ENCODE measurements at places on chromosomes 4 and X.

DNA sequence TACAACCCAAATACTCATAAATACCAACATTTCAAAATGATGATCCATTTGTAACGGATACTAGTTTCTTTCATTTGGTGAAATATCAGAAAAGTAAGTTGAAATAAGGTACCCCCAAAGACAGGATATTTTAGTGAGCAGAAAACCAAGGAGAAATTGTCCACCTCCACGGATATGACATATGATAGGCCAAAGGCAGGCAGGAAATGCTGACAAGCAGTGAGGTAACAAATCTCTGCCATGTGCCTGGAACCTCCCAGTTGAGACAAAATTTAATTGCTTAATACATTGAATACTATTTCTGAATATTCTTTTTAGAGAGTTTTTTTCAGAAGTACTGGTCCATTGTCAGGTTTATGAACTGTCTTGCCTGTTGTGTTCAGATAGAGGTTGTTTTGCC, 118.8 kb downstream of the GATB start:
- DNase-seq: no peak

DNA sequence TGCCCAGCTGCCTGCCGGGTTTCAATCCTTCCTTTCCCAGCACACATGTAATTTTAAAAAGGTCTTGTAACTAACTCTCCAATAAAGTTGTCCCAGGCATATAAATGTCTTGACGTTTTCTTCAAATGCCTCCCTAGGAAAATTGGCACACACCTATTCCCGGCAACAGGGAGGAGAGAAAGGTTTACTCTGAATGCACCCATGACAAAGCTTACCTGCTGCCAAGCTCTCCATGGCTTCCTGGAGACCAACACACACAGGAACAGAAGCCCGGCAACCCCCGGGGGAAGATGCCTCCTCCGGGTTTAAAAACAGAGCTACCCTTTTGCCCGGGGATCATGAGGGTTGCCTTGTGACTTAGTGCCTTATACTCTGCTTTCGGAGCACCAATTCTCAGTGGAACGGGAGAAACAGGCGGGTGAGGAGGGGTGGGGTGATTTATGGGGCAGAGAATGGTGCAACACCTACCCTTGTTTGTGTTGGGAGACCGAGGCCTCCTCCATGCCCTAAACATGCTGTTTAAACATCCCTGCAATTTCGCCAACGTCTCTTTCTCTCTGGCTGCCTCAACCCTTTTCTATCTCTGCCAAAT, 4.8 kb upstream of the GYG2 start:
- no peak for DNase-seq

- DNase-seq: no peak
Measured at GRCh38 chr4:172596206-172596605, 572.4 kb upstream of the GALNT7 start.

- DNase-seq: no peak
Measured at GRCh38 chr4:114196606-114197005, 217.2 kb upstream of the ARSJ start.

GRCh38 chr4:188023682-188024081, 28.1 kb downstream of the ZFP42 start:
- no peak for DNase-seq

GRCh38 chr4:153257151-153257620, 52.9 kb downstream of the TRIM2 start:
- no peak for DNase-seq

GRCh38 chr4:14856062-14856933, 146.0 kb upstream of the CPEB2 start:
- no peak for DNase-seq

DNA sequence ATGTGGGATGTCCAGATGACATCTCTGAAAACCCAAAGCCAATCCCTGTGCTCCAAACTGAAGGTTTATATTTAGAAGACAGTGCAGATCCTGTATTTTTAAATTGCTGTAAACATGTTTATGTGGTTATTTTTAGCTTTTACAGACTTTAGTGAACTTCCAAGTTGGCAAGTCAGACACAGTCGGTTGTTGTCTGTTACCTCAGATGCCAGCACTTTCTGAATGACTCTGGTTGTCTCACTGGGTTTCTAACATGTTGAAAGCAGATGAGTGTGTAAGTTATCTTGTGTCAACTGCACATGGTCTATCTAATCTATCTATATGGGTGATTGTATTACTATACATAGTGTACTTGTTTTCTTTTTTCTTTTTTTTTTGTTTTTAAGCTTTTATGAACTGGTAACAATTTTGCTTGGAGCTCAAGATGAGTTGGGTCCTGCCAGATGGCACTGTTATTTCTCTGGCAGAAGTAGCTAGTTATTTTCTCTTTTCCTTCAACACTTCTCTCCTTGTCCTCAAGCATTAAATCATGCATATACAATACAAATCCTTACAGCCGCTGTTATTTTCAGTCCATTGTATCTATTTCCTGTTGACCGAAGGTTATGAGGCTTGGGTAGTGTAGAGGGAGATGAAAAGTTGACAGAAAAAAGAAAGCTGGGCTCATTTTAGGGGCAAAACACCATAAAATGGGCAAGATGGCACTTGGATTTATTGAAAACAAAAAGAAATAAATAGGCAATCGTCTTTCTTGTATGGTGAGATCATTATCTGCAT, 66.3 kb downstream of the GAB1 start:
- no peak for DNase-seq

DNA sequence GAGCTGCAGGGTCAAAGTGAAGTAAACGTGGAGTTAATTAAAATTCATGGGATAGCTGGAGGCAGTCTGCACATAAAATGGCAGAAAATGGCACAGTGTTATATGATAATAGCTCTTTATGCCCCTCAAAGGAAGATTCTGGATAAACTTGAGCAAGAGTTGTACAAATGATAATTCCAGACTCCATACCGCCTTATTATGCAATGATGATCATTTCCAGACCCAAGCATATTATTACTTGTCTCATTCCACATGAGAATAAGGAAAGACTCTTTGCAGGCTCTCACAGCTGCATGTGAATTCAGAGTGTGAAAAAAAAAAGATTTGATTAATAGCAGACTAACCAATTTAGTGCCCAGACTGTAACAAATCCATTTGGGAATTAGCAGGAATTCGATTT, 105.4 kb downstream of the STK32B start:
- DNase-seq: no peak

DNA sequence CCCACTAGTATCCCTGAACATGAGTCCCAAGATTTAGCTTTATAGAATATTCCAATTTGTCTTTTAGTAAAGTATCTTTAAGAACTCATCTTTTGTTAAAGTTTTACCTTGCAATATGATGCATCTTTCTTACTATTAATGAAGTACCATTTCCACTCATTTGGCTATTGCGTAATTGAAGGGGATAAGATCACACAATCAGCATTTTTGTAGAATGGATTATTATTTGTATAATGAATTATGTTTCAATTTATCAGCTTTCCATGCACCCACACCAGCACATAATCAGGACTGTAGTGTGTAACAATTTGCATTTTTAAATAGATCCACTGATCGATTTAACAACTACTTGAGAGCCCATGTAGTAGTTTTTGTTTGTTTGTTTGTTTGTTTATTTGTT, 1364.9 kb upstream of the IGFBP7 start:
- no peak for DNase-seq

DNA sequence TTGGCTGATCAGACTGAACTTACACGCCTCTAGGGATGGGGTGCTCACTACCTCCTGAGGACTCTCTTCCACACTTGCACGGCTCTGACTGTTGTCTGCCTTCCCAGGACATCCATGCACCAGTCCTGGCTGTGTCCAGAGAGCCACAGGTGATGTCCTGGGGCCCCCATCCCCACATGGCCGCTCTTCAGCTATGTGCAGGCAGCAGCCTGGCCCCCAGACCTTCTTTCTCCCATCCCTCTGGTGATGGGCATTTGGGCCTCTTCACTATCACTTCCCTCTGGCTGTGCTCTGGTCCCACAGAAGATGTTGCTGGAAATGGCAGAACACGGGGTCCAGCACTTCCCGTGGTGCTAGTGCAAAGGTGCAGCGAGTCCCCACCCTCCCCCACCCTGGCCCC, 40.9 kb upstream of the HMX1 start:
- no peak for DNase-seq

DNA sequence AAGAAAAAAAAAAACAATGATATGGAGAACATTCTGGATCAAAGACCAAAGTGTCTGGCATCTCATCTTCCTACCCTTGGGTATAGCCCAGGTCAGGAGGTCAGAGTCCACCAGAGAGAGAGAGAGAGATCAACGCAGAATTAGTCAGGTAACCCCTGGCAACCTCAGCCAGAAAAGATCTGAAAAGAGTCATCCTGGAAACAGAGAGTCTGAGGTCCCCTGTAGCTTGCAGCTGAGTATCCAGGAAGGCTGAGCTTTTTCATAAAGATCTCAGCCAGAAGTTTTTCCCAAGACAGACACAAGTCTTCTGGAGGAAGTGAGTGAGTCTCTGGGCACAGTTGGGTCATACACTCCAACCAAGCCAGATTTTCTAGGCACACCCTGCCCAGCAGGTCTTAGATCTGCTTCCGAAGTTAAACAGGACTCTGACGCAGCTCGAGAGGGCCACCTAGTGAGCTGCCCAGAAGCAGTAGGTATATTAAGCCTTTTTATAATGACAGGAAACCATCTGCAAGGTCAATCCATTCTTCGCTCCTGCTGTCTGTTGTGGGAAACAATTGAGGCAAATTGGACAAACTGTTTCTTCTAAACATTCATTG, 35.7 kb downstream of the ACE2 start:
- no peak for DNase-seq

DNA sequence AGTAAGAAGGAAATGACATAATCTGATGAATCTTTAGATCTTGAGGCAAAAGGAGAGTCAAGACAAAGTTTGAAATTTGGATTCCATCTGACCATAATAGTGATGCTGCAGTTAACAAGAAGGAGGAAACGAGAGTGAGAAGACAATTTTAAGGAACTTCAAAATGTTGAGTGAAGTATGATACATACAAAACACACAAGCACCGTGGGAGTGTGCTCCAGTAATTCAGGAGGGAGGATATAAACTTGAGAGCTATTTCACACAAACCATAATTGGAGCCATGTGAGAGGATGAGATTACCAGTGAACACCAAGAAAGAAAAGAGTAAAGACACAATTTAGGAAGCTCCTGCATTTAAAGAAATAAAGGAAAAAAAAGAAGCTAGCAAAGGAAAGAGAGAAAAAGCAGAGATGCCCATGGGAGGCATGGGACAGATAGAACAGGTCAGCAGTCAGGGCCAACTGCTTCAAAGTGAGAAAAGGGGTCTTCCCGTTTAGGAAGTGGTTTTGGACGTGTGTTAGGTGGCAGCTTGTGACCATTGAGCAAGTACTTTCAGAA, 150.7 kb upstream of the SLC7A11 start:
- DNase-seq: no peak

DNA sequence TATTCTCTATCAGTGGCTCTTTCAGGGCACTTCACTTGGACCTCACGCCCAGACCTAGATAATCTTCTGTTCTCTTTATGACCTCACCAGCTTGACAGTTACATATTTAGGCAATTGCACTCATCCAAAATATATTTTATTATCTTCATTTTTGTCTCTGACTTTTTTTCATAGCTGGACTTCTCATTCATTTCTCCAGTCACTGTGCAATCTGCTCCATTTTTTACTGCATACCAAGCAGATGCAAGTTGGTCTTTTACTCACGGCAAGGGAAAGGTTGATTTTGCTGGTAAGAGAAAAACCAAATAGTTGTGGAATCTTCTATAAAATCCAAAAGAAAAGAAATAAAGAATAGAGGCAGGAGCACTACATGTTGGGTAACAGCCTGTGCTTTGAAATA, 31.7 kb downstream of the MAD2L1 start:
- no peak for DNase-seq

DNA sequence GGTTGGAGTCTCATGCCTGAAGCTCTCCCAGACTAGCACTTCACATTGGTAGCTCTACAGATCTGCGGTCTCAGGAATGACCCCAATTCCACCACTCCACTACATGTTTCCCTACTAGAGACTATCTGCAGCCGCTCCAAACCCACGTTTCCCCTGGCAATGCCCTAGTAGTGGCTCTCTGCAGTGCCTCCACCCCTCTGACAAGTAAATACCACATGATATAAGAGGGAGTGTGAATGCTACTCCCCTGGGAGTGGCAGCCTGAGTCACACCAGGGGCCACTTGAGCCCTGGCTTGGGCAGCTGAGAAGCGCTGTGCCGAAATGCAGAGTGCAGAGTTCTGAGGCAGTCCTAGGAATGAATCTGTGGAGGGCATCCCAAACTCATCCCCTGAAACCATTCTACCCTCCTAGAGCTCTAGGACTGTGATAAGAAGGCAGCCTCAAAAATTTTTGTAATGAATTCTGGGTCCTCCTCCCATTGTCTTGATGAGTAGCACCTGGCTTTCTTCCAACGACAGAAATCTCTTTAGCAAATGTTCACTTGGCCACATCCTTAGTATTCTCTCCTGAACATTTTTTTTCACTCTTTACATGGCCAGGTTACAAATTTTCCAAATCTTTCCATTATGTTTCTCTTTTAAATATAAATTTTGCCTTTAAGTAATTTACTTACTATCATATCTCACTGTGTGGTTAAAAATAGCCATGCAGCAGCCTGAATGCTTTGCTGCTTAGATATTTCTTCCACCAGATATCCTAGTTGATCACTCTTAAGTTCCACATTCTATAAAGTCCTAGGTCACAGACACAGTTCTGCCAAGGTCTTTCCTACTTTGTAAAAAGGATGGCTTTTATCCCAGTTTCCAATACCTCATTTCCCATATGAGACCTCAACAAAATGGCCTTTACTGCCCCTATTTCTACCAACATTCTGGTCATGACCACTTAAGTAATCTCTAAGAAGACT, 160.2 kb upstream of the CPEB2 start:
- DNase-seq: no peak

DNA sequence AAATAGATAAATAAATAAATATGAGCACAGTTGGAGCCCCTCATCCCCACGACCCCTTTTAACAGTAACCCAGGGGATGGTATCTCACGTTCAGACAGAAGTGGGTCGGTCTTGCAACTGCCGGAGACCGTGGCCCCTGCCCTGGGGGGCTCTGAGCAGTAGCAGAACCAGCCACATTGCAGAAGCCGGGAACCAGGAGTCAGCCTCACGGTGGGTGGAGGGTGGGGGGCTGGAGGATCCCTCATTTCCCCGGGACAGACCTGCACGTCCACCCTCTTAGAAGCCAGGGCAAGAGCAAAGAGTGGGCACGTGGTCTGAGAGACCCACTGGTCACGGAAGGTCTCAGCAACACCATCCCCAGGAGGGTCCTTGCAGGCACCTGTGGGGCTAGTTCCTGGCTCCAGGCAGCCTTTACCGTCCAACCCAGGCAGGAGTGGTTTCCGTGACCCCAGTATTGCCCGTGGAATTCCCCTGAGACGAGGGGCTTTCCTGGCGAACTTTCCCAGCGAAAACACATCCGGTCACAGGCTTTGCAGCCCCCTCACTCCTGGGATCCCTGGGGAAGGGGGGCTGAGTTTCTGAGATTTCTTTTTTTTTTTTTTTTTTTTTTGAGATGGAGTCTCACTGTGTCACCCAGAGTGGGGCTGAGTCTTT, 8.8 kb upstream of the IL3RA start:
- no peak for DNase-seq

- no peak for DNase-seq
Measured at GRCh38 chrX:122863067-122863466, 321.0 kb upstream of the GRIA3 start.

- no peak for DNase-seq
Measured at GRCh38 chr4:108094923-108095482, 73.7 kb downstream of the LEF1 start.

All from effector CD4-positive, alpha-beta T cell (primary cell).